Fibroblast of mammary gland (primary cell): ENCODE measurements at places on chromosomes 6 and 20.

DNA sequence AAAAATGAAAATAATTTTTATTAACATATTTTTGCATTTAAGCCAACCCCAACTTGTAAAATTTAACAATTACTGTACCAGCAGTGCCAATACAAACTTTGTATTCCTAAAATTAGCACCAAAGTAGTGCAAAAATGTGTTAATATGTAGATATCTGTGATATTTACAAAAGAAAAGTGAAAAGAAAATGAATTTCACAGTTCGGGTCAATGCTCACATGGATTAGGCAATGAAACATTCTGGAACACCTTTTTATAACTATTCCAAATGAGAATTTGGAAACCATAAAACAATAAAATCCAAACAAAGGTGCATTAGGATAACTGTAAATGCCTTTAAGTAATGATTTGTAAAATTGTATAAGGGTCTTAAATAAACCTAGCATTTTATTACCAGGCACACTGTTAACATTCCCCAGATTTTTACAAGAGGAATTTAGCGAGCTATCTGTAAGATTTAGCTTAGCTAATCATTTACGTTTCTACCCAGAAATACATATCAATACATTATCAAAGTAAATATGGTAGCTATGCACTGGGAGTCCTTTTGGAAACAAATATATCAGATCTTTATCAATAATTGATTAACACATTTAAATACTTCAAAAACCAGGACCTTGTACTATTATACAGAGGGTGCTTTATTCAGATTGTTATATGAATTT is 112.2 kb downstream of the MTFR2 start:
- DNase-seq, result no peak

DNA sequence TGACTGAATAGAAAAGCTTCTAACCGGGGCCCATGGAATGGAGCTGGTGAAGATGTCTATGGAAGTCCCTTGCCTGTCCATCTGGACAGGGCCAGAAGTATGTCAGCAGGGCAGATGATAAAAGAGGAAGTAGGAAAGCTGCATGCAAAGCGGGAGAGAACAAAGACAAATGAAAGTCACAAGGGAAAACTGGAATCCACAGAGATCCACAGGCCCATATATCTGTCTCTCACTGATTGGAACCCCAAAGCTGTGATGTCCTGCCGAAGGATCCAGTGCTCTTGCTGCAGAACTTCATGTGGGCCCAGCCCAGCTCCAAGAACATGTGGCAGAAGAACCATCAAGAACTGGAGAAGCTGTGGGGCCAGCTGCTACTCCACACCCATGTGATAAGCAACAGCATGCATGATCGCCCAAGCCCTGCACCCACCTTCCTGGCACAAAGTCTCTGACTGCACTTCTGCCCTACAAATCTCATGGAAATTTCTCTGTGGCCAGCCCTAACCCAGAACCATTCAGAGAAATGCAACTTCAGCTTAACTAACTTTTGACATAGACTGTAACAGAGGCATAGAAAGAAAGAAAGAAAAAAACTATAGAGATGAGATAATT is 716.0 kb downstream of the KIF16B start:
- DNase-seq, result no peak

- no peak for DNase-seq
These were observed 214.4 kb downstream of the TMEM242 start for GRCh38 chr6:157108923-157109322.

- peak; percentile 79 for DNase-seq
These were observed 52.0 kb downstream of the FRK start for GRCh38 chr6:116008470-116009243.

- DNase-seq, result peak; percentile 26
These were observed 78.4 kb upstream of the SLC22A23 start for GRCh38 chr6:3535033-3535775.

DNA sequence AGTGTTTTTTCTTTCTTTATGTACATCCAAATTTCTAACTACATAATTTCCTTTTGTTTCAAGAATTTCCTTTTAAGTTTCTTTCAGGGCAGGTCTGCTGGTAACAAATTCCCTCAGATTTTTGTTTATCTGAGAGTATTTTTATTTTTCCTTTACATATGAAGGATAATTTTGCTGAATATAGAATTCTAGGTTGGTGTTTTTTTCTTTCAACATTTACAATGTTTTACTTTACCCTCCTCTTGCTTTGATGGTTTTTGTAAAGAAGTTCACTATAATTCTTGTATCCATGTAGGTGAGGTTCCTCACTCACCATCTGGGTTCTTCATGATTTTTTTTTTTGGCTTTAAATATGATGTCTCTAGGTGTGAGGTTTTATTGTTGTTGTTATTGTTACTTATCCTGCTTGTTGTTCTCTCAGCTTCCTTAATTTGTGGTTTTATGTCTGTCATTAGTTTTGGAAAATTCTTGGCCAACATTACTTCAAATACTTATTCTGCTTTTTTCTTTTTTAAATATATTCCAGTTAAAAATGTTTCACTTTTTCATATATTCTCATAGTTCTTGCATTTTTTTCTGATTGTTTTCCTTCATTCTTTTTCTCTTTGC is 580.1 kb upstream of the CITED2 start:
- DNase-seq, result no peak
